ENCODE measurements at places on chromosomes 11 and 22.

- no peak for DNase-seq
Measured at GRCh38 chr22:37930952-37931440, 22.4 kb downstream of the C22orf23 start.

DNA sequence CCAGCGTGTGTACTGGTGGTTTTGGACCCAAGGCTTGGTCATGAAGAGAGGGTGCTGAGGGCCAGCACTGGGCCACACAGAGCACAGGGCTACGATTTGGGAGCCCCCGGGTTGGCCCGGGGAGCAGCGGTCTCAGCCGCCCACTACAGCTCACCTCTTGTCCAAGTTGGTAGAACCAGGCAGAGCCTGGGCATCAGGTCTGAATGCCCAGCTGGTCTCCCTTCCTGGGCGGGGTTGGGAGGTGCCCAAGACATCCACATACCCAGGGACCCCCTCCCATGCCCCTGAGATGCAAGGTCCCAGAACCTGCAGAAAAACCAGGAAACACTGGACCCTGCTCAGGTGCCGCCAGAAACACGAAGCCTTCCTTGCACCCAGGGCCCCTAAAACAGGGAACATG is 18.0 kb downstream of the CELSR1 start:
- DNase-seq: no peak

DNA sequence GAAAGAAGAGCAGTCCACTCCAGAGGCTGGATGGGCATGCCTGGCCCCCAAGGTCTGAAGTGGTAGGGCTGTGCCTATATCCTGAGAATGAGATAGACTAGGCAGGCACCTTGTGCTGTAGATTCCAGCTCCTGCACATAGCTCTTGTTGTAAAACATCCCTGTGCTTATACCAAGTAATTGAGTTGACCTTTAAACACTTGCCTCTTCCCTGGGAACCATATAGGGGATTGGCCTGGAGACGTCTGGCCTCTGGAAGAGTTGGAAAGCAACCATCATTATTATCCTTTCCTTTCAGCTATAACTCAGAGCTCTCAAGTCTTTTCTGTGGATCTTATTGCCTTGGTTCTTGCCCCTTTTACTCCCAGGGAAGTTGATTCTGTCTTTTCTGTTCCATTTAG is 15.1 kb downstream of the LIMK2 start:
- no peak for DNase-seq

- DNase-seq: peak; percentile 47
Measured at GRCh38 chr11:117095284-117096161, 2.7 kb downstream of the SIK3 start.

DNA sequence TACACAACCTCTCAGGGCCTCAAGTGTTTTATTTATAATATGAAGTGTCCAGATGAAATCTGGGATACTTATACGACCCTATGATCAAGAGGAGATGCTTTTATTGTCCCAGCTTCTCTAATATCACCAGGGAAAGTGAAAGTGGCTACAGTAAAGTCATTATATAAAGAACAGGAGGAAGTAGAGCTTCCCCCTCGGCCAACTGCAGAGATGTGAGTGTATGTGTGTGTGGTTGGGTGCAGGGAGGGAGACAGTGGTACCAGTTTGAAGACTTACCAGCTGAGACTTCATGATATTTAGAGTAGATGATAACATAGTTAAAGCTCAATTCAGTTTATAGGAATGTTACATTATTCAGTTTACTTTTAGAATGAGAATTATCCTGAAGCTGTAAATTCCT is 373.6 kb upstream of the DDI1 start:
- no peak for DNase-seq

DNA sequence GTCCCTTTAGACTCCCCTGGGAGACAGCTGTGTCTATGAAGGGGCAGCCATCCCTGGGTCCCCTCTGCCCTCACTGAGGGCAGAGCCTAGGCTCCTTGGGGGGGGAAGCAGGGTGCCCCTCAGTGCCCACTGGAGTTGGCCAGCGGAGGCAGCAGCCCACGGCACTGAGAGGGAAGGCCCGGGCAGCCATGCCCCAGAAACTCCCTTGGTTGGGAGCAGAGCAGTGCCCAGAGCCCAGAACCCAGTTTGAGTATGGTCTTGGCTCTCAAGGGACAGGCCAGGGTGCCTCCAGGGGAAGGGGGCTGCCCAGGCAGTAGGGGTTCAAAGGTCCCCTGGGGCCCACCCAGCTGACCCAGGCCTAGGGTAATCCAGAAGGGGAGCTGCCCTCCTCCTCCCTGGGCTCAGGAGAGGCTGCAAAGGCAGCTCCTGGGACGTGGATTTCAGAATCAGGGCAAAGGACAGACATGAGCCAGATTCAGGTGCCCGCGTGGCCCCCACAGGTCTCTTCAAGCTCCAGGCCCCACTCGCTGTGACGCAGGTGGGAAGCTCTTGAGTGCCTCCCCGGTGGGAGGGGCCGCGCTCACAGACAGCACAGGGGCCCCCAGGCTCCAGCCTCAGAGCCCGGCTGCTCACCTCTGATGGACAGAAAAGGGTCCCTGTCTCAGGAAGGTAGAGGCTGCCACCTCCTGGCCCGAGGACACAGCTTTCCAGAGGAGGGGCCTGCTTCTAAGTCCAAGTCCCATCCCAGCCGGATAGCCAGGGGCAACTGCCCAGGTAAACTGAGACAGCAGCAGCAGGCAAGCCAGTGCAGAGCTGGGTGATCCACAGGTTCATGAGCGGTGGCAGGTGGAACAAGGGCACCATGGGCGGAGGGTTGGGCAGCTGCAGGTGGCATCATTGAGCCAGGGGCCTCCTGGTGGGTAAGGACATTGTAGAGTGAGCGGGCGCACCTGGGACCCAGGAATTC is 2.6 kb downstream of the C11orf21 start:
- DNase-seq: no peak

DNA sequence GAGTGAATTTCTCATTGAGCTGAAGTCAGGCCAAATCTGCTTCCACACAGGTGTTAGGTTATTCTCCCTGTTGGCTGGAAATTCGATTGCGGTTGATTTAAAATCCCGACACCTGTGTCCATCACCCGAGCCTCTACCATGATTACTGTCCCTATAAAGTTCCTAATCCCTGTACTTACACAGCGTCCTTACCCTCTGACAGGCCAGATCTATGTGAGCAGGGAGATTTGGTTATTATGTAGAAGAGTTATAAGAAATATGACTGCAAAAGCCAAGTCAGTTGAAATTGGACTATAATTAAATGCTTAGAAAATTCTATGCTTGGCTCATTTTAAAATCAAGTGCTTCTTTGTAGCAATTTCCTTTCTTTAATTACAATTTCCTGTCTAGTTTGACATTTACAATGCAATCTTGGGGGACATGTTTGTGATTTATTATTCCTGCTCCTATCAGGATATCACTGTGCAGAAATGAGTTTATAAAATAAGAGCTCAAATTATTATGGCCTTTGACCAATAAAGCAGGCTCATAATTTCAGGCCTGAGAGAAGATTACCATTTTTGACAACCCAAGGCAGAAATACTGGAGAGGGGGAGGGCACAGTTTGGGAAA is 32.5 kb upstream of the LMO1 start:
- DNase-seq: no peak

- no peak for DNase-seq
Measured at GRCh38 chr11:61090521-61090920, 11.8 kb upstream of the CD5 start.

DNA sequence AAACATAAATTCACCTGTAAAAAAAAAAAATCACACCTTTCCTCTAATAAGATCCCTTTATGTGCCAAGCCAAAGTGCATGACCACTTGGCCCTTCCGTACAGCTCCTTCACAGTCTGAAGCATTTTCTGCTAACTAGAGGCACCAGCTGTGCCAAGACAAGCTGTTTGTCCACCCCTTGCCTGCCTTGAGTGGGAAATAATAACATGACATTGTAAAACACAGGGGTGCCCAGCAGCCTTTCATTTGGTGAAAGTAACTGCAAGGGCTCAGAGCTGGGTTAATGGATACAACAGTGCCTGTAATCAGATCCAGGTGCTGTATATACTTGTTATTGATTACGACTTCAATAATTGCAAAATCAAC is 59.2 kb downstream of the DDIAS start:
- DNase-seq: no peak

GRCh38 chr11:72767203-72768062 is 15.2 kb upstream of the ARAP1 start:
- no peak for DNase-seq

- no peak for DNase-seq
Measured at GRCh38 chr11:125075242-125075625, 12.1 kb downstream of the SLC37A2 start.

GRCh38 chr22:24402460-24403192 is 24.8 kb upstream of the ADORA2A start:
- DNase-seq: peak; percentile 88

GRCh38 chr11:73931039-73931645 is 19.7 kb upstream of the DNAJB13 start:
- DNase-seq: peak; percentile 53
